ENCODE measurements at places on chromosomes 13 and 19.

GRCh38 chr13:27036236-27036981 lies 135.2 kb downstream of the USP12 start:
- DNase-seq, result no peak

DNA sequence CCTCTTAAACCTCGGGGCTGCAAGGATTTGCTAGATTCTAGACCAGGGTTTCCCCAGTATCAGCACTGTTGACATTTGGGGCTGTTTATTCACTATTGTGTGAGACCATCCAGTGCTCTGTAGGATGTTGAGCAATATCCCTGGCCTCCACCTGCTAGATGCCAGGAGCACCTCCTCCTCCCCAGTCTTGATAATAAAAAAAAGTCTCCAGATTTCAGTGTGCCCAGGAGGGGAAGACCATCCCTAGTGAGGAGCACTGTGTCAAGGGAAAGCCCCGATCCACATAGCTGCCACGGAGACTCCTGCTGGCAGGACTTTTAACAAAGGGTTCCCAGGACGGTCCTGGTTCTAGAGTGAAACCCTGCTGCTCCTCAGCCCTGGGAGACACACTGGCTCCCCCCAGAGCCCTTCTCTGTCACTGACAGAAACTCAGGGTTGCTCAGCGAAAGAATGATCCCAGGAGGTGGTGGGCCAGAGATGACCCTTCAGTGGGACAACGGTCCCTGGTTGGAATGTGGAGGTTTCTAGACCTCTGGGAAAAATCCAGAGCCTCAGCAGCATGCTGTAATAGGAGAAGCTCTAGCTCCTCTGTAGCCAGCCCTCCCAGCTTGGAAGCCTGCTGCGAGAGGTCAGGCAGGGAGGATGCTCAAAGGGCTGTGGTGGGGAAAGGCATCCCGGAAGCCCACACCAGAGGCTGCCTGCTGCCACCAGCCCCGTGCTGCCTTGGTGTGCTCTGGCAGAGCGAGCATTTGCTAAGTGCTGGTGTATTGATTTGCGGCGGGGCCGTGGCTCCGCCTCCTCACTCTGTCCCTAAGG lies 20.3 kb downstream of the LYL1 start:
- DNase-seq, result no peak

GRCh38 chr13:40790154-40790616 lies 774 bp downstream of the SLC25A15 start:
- no peak for DNase-seq

DNA sequence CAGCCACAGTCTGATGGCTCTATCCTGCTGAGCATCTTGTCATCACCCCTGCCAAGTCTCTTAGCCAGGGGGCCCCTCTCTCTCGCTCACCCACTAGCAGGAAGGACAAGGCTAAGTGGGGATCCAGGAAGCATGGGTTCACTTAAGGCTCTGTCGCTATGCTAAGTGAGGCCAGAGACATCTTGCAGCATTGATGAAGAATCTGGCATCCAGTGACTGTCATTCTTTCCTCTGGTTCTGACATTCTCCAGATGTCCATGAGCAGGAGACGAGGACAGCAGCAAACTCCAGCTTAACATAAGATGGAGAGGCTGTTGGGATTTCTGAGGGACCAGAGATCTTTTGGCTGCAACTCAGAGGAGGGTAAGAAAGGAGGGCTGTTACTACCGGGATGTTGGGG lies 230.2 kb downstream of the TSHZ3 start:
- DNase-seq, result no peak

DNA sequence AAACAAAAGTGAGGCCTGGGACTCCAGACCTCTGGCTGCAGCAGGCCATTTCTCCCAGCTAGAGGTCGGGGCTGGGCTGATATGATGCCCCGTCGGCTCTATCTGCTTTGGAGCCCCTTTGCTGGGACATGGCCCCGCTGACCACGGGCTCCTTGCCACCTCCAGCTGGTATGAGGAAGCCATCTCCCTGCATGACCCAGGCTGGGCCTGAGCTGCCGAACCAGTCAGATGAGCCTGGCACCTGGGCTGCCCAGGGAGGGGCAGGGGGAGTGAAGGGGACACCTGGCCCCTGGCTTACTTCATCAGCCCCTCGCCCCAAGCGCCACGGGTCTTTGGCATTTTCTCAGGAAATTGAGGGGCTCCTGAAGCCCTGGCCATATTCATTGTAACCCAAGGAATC lies 7.8 kb downstream of the ZSWIM4 start:
- no peak for DNase-seq

GRCh38 chr13:24450530-24450929 lies 62.0 kb downstream of the PARP4 start:
- DNase-seq, result no peak

DNA sequence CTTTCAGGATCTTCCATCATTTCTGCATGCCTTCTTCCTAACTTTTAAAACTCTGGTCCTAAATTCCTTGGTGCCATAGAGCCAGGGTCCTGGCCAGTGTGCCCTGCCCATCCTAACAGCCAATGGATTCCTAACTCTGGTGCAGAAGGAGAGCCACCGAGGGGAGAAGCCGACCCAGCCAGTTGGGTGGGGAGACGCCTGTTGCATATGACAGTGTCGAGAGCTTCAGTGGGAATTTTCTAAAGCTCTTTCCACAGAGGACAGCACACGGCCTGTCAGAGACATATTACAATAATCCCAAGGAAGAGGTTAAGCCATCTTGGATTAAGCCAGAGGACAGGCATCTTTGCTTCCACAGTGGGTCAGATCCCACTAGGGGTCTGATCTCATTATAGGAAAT lies 180.4 kb downstream of the ZNF536 start:
- no peak for DNase-seq

DNA sequence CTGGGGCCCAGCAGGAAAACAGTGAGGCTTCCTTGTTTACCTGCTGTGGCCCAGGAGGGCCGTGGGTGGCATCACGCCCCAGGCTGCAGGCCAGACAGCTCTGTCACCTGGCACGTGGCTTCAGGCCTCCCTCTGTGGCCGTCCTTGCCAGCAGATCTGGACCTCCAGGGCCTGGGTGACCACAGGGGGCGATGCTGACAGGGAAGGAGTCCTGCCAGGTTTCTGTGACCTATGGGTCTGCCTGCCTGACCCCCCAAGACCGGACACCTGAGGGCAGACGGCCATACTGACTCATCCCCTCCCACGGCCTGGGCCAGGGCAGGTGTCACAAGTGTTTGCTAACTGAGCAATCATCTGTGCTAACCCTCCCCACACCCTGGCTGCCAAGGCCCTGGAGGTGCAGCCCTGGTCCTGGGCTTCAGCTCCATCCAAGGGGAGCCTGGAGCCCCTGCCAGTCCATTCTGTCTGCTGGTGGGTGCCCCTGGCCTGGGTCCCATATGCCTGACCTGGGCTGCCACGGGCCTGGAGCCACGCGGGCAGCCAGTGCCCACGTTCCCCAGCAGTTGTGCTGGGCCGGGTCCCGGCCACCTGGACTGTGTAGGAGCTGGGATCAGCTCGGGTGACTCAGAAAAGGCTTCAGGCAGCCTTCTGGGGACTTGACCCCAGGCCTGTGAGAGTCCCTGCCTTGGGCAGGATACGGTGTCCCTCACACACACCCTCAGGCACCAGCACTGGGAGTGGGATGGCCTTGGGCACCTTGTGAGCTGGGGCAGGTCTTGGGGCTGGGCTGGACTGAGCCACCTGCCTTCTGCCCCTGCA lies 3.7 kb downstream of the CDC34 start:
- no peak for DNase-seq

DNA sequence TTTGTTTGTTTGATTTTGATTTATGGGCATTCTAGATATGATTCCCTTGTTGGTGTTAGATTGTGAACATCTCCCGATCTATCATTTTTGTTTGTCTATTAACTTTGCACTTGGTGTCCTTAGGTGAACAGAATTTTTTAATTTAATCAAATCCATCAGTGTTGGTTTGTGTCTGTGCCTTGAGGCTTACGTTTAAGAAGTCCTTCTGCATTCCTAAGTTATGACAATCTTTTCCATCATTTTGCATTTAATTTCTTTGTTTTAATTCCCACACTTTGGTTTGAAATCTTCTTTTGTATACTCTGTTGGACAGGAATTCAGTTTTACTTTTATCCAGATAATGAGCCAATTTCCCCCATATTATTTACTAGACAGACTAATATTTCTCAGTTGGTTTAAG lies 421.7 kb downstream of the HS6ST3 start:
- DNase-seq, result no peak

DNA sequence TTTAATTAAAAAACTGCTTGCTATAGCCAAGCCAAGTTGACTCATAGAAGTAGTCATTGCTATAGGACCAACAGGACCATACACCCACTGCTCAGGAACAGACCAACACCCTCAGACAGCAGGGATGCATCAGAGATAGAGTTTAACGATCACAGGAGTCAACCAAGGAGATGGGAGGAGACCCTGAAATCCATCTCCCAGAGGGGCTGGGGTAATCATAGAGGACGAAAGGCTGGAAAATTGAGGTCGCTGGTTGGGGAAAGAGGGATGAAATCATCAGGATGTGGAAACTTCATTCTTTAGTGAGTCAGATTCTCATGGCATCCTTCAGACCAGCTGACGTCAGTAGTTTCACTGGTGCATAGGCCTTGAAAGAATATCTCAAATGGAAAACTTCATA lies 160.4 kb upstream of the GPC6 start:
- no peak for DNase-seq

DNA sequence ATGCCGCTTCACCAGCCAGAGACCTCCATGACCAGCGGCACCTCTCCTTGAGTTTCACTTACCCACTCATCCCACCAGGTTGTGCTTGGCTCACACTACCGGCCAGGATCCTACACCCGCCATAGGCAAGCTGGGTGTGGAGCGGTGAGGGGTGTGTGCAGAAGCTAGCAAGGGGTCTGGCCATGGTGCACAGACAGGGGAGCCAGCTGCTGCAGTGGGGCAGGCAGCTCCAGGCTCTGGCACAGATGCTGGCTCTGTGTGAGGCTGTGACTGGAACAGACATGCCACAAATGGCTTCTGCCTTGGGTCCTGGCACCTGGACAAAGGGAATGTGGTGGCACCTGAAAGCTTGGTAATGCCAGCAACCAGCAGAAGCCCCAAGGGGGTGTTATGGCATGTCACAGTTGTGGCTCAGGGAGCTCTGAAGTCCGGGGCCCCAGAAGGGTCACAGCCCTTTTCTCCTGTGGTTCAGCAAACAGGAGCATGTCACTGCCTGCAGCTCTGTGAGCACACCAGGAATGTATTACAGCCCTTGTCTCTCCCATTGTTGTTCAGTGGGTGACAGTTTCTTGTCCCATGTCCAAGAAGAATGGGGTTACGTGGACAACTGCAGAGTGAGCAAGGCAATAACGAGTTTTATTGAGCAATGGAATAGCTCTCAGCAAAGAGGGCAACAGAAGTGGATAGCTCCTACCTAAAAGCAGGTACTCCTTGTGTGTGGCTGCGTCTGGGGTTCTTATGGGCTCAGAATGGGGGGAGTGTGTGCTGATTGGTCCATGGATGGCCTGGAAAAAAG lies 2791.0 kb upstream of the PCDH20 start:
- DNase-seq, result no peak

GRCh38 chr13:110479648-110480047 lies 81.9 kb downstream of the RAB20 start:
- no peak for DNase-seq

GRCh38 chr19:57515255-57515654 lies 11.9 kb upstream of the ZNF549 start:
- DNase-seq, result no peak

DNA sequence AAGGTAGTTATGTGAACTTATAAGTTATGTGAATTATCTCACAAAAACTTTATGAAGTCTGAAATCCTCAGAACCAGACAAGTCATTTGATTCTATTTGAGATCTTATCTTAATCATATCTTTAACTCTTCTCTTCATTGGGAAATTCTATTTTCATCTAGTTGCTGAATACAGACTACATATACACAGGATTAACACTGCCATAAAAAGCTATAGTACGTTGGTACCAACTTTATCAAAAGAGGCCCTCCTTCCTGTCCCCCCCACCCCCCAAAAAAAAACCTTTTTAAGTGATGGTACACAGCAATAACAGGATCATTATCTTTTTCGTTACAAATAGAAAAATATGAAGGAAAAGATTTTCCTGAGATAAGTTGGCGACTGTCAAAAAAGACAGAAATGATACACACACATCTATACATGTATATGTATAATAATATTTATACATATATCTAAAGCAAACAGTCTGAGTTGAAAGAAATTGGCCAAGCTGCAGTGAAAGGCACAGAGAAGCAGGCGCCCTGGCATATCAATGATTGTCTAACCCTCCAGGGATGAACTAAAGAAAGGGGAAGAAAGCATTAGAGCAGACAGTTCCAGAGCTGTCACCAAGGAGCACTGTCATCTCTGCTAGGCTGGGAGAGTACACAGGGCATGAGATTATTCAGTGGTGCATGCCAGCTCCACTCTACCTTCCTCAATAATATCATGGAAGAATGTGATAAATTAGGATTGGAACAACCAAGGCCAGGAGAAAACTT lies 116.7 kb downstream of the KLF12 start:
- no peak for DNase-seq

GRCh38 chr13:37966266-37966665 lies 96.7 kb upstream of the TRPC4 start:
- DNase-seq, result no peak

GRCh38 chr13:40189898-40190630 lies 476.4 kb downstream of the FOXO1 start:
- DNase-seq, result no peak

- DNase-seq, result no peak
These were observed 5.9 kb upstream of the ZNF551 start for GRCh38 chr19:57675881-57676280.

GRCh38 chr13:93635616-93636032 lies 409.0 kb downstream of the GPC6 start:
- DNase-seq, result no peak

DNA sequence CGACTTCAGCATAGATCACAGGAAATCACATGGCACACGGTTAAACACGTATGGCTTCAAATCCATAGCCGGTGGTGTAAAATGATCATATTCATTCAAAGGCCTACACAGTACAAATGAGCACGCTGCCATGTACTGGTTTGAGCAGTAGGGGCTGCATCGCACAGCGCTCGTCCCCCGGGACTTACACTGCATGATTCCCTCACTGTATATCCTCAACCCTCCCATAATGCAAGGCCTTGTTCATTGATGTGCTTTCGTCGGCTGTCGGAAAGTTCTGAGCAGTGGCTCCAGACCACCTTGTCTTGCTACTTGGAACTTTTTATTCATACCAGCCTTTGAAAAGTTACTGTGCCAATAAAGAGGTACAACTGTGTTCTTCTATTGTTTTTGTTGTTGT lies 578.2 kb downstream of the MYO16 start:
- no peak for DNase-seq

- no peak for DNase-seq
These were observed 63.9 kb downstream of the LHFPL6 start for GRCh38 chr13:39538816-39539790.

DNA sequence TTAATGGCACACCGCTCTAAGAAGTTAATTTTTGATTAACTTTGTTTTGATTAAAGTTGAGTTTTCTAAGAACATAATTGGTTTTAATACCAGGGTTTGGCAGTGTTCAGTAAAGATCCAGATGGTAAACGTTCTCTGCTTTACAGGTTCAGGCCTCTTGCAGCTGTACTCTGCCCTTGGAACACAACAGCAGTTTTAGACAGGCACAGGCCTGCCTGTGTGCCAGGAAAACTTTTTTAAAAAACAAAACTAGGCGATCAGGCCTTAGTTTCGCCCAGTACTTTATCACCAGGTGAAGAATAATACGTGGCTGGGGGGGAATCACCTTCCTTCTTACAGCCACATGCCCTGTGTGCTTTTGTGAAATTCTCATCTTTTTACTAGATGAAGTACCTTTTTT lies 38.0 kb upstream of the TEX29 start:
- no peak for DNase-seq

Measured in stimulated activated CD8-positive, alpha-beta memory T cell treated with anti-CD3 and anti-CD28 coated beads, Interleukin-4, amount 100 ng/mL, for 48 hours (primary cell).